Skin of body (tissue), 3 donors: ENCODE measurements at places on chromosomes 1 and 21.

DNA sequence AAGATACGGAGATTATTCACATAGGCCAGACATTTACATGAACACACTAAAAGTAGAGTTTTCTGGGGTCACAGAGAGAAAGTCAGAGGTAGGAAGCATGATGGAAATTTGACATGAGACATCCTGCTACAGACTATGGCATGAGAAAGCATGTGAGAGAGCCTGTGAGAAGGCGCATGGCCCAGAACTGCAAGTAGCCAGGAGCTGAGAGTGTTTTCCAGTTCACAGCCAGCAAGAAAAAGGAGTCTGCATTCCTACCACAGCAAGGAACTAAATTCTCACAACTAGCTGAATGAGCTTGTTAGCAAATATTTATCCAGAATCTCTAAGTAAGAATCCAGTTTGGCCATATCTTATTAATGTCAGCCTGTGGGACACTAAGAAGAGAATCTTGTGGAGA lies 673.3 kb downstream of the BRINP3 start:
- DNase-seq = no peak

DNA sequence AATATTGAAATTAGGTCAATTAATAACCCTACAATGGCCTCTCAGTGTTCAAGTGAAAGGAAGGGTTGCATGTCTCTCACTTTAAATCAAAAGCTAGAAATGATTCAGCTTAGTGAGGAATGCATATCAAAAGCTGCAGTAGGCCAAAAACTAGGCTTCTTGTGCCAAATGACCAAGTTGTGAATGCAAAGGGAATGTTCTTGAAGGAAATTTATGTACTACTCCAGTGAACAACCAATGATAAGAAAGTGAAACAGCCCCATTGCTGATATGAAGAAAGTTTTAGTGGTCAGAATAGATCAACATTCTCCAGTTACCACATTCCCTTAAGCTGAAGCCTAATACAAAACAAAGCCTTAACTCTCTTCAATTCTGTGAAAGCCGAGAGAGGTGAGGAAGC lies 10.0 kb downstream of the MAEL start:
- no peak for DNase-seq

- DNase-seq = peak; percentile 38
Observed at GRCh38 chr1:206663832-206664652, 20.7 kb upstream of the MAPKAPK2 start.

GRCh38 chr1:182651339-182651724 lies 33.1 kb downstream of the RGS8 start:
- peak; percentile 72 for DNase-seq

DNA sequence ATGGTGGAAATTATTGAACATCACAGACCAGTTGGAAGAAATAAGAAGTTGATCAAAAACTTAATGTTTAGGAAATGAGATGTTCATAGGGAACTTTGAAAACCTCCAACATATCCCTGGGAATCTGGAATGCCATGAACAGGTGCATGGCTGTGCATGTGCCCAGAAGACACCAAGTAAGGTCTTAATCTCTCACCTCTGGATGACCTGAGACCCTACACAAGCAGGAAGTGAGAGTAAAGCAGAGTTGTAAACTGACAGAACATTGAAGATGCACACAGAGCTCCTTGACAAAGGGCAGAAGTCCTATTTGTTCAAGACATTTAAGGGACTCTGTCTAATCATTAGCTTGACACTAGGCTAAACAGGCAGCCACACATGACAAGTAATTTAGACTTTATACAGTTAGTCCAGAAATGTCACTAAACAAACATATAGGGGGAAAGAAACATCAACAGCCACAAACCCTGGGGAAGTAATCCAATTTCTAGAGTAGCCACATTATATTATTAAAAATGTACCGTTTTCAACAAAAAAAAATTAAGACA lies 34.5 kb downstream of the KLHDC7A start:
- no peak for DNase-seq

DNA sequence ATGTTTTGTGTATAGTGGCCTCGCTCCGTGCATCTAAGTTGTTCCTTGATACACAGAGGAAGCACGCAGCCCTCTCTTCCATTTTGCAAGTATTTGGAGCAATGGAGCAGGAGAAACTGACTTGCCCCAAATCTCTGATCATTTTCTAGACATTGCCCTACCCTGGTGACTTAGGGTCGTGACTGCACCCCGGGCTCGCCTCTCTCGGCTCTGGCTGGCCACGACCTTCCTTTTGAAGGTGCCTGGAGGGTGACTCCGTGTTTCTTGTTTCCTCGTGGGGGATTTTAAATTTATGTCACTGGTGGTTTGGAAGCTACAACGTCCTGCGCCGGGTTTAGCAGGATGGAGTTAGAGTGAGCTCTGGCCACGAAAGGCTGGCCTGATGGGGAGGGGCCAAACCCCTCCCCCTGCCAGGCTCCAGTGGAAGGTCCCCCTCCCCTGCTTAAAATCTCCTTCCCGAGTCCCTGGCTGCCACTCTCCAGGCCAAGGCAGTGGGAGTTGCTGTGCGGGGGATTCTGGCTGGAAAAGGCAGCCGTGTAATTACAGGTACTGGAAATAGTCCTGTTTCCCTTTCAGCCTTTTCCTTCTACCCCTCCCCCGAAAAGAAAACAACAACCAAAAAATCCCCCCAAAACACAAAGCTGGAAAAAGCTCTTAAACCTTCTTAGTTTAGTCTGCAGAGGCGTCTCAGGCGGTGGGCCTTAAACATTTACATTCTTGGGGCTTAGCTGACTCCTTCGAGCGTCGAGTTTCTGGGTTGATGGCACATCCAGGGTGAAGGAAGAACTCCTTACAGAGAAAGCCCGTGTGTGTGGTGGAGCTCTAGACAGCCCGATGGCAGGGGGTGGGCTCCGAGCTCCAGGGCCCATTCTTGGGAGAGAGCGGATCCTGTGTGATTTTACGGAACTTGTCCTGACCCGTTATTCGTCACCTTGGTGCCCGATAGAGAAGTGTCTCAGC lies 28.1 kb downstream of the SPSB1 start:
- DNase-seq = no peak

DNA sequence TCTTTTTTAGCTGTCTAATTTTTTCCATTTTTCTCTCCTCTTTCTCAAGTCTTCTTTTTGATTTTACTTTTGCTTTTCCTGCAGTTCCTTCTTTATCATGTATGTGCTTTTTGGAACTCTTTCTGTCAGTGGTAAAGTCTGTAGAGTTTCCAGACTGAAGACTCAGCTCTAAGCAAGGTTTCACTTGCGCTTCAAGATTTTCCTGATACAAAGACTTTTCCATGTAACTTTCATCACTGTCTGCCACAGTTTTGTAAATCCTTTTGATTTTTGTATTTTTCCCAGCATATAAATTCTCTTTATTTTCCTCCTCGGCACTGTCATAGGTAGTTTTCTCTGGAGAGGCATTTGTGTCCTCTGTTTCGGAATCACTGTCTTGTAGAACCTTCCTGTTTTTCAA lies 5.5 kb downstream of the CLSPN start:
- no peak for DNase-seq

DNA sequence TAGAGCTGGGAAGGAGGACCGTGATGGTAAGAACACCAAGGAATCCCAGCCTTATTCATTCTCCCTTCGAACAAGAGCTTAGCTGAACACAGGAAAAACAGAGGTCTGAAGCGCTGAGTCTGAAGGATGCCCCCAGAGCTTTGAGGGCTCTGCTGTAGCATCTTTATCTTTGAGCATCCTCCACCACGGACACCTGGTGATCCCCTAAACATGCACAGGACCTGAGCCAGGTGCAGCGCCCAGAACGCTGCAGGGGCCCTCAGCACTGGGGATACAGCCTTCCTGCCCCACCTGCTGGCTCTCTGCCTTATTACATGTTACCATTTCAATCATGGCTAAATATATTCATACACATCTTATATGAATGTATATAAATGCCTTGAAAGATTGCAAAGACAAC lies 7.7 kb upstream of the GPATCH4 start:
- DNase-seq = no peak

DNA sequence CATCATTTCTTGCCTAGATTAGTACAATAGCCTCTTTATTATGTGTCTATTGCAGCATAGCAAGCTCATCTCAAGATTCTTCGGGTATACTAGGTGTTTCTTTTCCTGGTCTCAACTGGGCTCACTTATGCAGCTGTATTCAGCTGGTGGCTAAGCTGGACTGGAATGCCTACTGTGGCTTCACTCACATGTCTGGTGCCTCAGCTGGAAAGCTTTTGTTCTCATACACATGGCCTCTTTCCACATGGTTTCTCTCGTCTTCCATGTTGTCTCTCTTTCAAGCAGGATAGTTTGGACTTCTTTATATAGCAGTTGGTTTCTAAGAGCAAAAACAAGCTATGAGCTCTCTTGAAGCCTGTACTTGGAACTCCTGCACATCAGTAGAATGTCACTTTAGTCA lies 45.2 kb downstream of the PKN2 start:
- no peak for DNase-seq

- DNase-seq = no peak
Observed at GRCh38 chr1:203534526-203534925, 40.6 kb downstream of the OPTC start.

DNA sequence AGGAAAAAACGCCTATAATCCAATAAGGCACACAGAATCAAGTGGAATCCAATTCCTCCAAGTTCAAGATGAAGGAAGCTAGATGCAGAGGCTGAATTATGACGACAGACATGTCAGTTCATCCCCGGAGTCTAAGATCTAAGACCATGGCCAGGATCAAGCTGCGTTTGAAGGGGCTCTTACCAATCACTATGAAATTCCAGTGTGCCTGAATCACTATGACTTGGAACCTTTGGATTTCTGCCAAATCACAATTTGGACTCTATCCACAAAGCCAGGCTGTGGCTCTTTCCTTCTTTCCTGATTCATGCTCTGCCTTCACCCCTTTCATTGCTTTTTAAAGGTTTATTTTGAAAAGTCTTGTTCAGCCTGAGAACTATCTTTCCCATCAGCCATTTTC lies 17.1 kb downstream of the OLIG2 start:
- no peak for DNase-seq

DNA sequence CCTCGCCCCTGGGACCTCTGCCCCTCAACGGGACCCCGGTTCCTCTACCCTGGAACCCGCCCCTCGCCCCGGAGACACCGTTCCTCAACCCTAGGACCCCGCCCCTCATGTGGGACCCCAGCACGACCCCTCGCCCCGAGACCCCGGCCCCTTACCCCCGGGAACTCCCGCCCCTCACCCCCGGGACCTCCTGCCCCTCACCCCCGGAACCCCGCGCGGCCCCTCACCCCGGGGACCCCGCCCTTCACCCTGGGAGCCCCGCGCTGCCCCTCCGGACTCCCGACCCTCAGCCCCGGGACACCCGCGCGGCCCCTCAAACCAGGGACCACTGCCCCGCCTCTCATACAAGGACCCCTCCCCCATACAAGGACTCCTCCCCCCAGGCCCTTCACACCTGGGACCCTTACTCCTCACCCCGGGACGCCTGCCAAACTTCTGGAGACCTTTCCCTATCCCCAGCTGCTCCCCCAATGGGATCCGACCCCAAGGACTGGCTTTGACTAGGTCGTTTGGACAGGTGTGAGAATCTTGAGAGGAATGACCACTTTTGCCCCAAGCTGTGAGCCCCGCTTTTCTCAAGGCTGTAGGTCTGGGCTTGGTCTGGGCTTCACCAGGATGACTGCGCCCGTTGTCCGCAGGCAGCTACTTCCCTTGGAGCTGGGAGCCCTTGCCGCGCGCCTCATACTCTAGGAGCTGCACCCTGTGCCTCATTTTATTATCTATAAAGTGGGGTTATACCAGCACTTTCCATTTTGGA lies 843 bp downstream of the DIP2A start:
- no peak for DNase-seq

- DNase-seq = no peak
Observed at GRCh38 chr1:192579010-192579738, 3.6 kb downstream of the RGS1 start.

GRCh38 chr1:227886503-227886961 lies 61.2 kb downstream of the WNT9A start:
- no peak for DNase-seq

DNA sequence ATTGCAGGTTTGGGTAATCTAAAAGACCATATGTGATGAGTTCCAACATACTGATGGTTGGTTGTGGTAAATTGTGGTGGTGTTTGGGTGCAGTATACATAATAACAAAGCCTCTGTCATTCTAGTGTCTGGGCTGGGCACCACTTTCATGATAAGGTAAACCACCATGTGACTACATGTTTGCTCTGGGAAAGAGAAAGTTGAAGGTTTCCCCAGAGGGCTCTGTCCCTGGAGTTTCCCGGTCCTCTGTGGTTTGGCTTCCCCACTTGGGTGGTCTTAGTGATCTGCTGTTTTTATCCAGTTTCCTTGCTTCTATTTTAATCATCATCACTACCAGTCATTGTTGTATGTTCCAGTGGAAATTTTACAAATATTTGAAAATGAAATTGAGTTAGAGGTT lies 55.9 kb upstream of the TSPAN2 start:
- no peak for DNase-seq

GRCh38 chr1:110824192-110824591 lies 48.8 kb upstream of the CD53 start:
- no peak for DNase-seq
